Panc1 (cell line): ENCODE measurements at places on chromosomes 3 and 15. TPM values are rescaled to one million over a fixed set of nuclear protein-coding genes. Genes with fewer than 3 reads are reported as not detected.

Gene SLC2A2
- total RNA-seq = 0.13 TPM

DNA sequence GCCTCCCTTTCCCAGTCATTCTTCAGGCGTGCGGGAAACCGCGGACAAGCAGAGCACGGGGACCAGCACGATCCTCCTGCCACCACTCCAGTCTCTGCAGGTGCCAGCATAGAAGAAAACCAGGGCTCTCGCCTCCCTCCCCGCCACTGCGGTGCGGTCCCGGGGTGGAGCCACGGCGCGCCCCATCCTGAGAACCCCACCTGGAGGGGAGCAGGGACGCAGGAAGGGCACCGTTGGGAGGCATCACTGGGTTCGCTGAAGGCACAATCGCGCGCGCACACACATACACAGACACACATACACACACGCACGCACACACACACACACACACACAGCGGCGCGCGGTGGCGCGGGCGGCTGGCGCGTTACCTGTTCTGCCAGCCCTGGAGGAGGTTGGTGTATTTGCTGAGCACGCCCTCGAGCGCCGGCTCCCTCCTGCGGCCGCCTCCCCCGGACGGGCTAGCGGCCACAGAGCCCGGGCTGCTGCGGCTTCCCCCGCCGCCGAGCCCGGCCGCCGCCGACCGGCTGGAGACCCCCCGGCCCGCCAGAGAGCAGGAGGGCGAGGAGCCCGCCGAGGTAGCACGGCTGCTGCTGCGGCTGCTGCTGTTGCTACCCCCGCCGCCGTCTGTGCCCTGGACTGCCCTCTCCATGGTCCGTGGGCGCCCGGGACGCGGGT, 394 bp downstream of the OSBPL10 start:
- DNase-seq = no peak

- no peak for DNase-seq
Observed at GRCh38 chr3:53198996-53199395, 38.0 kb downstream of the PRKCD start.

Gene LMAN1L
- total RNA-seq = not detected

DNA sequence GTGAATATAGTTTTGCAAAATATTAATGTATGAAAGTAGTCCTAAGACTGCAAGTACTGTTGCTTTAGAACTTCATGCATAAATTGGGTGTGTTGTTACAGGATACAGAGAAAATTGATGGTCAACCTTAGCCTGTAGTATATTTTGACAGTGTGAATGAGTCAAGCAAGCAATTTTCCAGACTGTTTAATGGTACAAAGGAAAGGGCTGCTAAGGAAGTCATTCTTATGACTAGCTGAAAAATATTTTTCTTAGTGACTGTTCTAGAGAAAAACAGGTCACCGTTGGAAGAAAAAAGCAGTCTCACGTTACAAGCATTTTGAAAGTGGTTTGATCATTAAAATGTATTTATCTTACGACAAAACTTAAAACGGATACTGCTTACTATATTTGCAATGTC, 49.2 kb downstream of the MBNL1 start:
- DNase-seq = no peak

Gene EFCAB12
- 0.54 TPM for total RNA-seq

GRCh38 chr15:76236350-76236749, 74.9 kb downstream of the ETFA start:
- DNase-seq = no peak

Gene IGF1R
- total RNA-seq = 77.1 TPM

Gene NXPE3
- 30.4 TPM for total RNA-seq

Gene MST1R
- total RNA-seq = 27.5 TPM

DNA sequence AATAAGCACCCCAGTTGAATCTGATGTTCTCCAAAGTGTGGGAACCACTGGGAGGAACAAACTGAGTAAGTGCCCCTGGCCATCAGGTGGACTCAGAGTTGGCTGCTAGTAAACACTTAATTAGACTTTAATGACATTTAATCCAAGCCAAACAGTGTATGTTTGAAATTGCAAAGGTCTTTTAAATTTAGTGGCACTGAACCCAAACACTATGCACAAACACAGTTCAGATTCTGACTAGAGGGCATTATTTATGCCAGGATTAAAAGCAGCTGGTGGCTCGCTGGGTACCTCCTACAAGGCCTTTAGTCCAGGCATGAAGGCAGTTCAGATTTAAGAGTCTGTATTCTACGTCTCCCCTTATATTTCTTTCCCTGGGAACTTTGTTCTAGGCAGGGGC, 264.8 kb downstream of the CLSTN2 start:
- DNase-seq = no peak

DNA sequence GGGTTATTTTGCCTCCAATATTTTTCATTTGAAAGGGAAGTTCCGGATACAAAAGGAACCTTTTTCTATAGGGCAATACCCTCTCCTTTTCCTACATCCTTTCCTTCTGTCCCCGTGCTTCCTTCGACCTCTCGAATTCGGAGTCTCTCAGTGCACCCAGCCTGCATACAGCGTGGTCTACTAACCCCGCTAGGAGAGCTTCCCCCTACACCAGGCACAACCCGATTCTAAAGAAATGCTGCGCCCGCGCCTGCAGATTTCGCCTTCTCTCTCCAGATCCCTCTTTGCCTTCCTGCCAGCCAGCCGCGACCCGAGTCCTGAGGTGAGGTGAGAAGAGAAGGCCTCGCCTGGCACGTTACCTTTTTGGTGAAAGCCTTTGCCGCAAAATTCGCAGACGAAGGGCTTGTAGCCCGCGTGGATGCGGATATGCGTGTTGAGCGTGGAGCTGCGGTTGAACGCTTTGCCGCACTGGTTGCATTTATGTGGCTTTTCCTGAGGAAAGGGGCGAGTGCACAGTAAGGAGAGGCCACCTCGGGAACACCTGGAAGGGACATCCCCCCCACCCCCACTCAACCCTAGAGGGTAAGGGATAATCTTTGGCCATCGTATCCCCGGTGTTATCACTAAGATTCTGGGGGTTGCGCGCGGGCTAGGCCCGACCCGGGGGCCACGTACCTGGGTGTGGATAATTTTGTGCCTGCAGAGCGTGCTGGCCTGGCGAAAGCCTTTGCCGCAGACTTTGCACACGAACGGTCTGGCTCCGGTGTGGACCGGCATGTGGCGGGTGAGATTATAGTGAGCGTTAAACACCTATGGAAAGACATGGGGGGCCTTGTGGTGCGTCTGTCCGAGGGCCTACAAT, 2.3 kb downstream of the FEZF2 start:
- DNase-seq = no peak

Gene GALNT15
- 0.10 TPM for total RNA-seq

GRCh38 chr3:137787529-137787928, 23.4 kb downstream of the SOX14 start:
- no peak for DNase-seq

GRCh38 chr3:183725387-183725786, 27.8 kb downstream of the YEATS2 start:
- no peak for DNase-seq

DNA sequence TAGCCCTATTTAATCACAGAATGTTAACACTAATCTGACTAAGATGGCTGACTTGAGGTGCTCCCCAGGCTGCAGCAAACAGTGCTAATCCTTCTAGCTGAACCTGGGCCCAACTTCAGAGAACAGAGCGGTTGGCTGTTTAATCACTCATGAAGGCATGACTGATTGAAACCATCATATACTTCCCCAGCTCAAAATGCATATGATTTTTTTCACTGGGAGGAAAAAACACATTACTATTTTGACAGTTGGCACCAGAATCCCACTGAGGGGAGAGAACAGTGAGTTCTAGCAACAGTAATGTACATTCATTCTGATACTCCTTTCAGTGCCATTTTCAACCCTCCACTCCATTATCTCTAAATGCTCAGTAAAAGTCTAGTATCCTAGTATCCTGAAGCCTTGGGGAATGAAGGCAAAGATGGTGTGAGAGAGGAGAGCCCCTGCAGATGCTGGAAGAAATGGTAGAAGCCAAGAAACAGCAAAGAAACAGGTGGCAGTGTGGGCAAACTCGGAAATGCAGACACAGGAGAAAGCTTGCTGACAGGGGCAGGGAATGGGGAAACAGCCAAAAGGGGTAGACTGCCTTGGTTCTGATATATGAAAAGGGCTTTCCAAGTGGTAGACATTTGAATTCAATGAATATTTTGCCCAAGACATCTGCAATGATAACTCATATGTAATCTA, 34.4 kb upstream of the CASR start:
- DNase-seq = no peak

DNA sequence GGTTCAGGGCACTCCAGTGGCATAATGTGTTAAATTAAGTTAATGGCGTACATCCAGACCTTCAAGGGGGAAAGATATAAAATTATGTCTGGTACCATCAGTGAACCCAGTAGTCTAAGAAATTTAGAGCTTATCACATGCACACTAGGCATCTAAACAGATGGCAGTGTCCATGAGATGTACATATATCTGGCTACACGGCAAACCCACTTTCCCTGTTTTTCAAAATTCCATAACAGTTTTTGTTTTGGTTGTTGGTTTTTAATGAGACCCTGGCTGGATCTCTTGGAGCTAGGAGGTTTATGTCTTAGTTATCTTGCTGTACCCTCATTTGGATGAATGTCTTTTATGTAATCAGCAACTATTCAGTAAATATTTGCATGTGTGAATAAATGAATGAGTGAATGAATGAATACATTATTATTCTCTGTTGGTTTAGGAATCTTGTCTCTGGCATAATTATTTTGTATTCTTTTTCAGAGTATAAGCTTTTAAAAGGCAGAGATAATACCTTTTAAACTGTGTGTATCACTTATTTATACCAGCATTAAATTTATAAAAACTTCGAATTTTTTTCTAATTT, 3.1 kb upstream of the UTS2B start:
- no peak for DNase-seq

DNA sequence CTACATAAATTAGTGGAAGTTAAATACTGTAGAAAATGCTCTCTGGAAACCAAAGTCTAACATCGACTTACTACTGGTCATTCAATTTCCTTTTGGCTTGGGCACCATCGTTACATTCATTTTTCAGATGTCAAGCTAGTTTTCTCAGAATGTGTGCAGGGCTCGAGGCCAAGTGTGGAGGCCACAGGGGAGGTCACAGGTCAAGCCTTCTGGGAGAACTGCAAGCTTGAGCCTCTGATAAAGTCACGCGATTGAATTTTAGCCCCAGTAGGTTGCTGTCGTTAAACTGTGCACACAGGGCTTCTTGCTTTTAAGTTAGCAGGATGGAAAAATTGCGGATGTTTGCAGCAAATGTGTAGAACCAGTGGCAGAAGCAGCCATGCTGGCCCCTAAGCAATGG, 182.2 kb downstream of the APBA2 start:
- no peak for DNase-seq

GRCh38 chr15:78097667-78098066, 5.3 kb downstream of the SH2D7 start:
- DNase-seq = no peak

GRCh38 chr15:51909584-51909983, 62.0 kb downstream of the LEO1 start:
- DNase-seq = no peak

Gene CILP
- total RNA-seq = 0.08 TPM

DNA sequence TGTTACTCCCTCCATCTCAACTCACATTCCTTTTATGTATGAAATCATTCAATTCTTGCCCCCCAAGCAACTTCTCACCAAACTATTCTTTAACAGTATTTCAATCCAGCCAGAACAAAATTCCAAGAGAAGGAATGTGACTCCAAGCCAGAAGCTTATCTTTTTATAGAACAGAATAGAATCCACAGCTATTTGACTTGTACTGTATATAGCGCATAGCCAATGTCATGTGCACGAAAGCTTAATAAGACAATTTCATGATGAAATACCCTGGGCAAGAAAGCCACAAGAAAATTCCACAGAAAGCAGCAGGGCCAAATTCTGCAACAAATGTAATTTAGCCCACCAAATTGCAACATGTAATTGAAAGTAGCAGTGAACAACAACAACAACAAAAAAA, 127.6 kb upstream of the UBE2E2 start:
- DNase-seq = no peak

- no peak for DNase-seq
Observed at GRCh38 chr3:136437043-136437442, 186.9 kb downstream of the PCCB start.

- no peak for DNase-seq
Observed at GRCh38 chr3:78178209-78178608, 1138.3 kb downstream of the ROBO2 start.

DNA sequence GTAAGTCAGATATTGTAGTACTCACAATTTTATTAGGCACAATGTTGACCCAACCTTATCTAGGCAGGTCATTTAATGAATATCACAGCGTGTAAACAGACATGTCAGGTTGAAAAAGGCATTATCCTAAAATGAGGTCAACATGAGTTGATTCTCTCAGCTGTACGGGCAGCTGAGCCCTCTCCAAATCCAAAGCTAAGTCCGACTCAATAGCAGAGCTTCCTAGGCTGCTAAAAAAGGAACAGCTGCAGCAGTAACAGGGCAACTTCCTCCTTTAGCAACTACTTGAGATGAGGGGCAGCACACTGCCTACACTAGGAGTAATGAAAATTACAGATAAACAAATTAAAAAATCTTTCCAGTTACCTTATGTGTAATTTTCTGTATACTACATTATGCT, 189.2 kb downstream of the CADM2 start:
- DNase-seq = no peak

- no peak for DNase-seq
Observed at GRCh38 chr3:180684807-180685206, 5.5 kb upstream of the CCDC39 start.

DNA sequence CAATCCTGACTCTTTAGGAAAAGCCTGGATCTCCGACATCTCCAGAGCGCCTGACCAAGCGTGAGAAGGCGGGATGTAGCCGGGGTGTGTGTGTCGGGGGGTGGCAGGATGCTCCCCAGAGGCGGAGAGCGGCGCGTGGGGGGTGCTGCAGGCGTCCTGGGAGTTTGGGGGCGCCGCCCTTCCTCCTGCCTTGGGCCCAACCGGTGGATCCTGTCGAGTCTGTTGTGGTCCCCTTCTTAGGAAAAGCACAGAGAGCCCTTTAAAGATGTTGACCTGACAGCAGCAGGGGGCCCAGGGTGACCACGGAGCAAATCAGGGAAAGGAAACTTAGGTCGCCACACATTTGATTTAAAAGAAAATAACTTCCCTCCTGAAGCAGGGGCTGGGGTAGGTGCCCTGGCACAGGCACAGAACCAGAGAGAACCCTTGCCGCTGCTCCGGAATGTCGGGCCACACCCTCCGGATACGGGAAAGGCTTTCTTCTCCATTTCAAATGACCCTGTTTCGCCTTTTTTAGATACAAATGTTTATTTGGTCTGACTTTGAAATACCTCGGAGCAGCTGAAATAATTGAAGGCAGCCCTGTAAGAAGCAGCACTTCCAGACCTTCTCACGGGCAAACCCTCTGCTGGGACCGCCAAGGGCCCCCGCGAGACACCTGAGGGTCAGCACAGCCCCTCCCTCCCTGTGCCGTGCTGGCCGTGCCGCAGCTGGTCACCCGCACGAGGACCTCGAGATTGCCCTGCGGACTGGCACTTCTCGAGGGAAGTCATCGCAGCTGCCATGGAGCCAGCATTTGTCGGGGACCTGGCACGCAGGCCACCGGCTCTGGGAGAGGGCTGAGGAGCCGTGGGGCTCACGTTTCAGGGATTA, 102.9 kb upstream of the KLF13 start:
- no peak for DNase-seq
